Urinary bladder (tissue), 4 donors: ENCODE measurements at places on chromosomes 6 and 20. TPM values are rescaled to one million over a fixed set of nuclear protein-coding genes. Genes with fewer than 3 reads are reported as not detected.

GRCh38 chr6:61538801-61539200 lies 747.2 kb downstream of the KHDRBS2 start:
- DNase-seq, result no peak

GRCh38 chr6:43828711-43829110 lies 58.7 kb downstream of the VEGFA start:
- no peak for DNase-seq

Gene RSPO3
- 4.4 TPM for polyA plus RNA-seq

- DNase-seq, result no peak
Observed at GRCh38 chr20:878511-879307, 37.4 kb downstream of the ANGPT4 start.

GRCh38 chr20:51596668-51597388 lies 54.3 kb upstream of the NFATC2 start:
- DNase-seq, result no peak

GRCh38 chr20:40506537-40506939 lies 182.5 kb downstream of the MAFB start:
- no peak for DNase-seq

GRCh38 chr20:15059438-15059837 lies 722.0 kb upstream of the FLRT3 start:
- DNase-seq, result no peak

Gene FERMT1
- 3.4 TPM for polyA plus RNA-seq

DNA sequence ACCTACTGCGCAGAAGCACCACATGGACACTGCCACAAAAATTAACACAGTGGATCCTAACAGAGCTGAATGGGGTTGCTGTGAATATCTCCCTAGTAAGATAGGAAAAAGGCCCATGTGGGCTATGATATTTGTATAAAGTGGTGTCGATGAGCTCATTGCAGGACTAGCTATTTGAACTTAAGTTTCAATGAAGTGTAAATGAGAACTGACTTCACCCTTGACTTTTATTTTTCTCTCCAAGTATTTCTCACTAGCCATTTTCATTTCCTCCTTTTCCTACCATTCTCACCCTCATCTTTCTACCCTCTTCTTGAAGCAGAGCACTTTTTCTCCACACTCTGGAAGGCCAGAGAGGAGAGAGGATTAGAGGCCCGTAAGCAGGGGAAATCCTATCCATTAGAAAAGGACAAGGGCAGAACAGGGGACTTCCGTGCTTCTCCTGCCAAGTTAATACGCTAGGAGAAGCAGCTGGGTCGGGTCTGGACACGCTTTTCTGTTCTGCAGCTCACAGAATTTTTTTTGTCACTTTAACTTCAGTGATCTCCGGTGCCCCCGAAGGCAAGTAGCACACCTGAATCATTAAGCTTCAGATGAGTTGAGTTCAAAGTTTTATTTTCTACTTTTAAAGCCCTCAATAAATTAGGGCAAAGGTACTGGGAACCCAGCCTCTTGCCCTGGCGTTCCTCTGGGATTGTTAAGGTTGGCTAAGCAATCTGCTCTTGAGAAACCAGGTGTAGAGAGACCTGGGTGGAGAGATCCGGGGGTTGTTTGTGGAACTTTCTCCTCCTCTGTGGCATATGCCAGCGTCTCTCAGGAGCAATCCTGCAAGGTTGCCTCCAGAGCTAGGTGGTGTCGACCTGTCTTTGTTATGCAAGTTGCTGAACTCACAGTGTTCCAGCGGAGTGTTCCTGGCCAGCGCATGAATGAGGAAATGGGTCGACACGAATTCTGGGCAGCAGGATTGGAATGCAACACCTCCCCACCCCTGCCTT lies 56.2 kb upstream of the ARID1B start:
- DNase-seq, result peak; percentile 63

GRCh38 chr6:54892831-54893230 lies 46.3 kb downstream of the FAM83B start:
- no peak for DNase-seq

DNA sequence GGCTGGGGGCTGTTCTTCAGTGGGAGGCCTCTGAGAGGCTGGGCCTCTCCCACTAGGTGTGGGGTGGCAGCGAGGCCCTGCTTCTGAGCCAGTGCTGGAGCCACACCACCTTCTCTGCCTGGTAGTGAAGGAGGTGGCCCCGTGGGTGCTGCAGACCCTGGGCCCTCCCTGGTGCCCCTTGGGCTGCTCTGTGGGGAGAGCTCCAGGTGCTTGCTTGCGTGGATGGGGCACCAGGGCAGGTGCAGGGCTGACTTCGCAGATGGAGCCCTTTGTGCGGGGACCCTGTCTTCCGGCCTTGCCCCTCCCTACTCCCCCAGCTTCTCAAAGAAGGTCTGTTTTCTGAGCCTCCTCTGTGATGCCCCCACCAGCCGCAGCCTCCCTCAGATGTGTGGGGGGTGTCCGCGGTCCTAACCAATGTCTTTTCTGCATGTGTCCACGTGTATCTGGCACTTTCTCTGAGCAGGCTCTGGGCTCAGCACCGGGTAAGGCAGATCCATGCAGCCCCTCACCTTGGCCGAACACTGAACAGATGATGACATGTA lies 17.2 kb upstream of the MYT1 start:
- no peak for DNase-seq

GRCh38 chr6:170249817-170250216 lies 41.1 kb downstream of the DLL1 start:
- DNase-seq, result no peak

- no peak for DNase-seq
Observed at GRCh38 chr6:132675749-132676148, 16.8 kb upstream of the TAAR1 start.

DNA sequence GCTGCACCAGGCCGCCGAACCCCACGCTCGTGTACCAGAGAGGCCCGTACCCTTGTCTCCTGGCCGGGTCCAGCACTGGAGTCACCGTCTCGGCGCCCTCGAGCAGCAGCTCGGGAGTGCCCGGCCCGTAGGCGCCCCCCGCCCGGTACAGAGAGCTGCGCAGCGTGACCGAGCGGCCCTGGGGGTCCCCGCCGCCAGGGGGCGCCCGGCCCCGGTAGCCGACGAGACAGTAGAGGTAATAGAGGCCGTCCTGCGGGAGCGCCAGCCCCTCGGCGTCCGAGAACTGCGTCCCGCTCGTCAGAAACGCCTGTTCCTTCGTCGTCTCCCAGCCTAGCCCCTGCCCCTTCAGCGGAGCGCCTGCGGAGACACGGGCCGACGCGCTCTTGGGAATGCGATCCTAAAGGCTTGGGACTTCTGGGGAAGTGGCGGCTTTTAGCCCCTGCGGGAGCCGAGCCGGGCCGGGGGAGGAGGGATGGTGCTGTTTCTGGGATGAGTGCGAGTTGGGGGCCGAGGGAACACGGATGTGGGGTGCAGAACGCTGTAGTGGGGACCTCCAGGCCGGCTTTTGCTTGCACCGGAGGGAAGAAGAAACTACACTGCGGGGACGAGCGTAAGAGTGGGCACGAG lies 1.3 kb downstream of the LTB start:
- DNase-seq, result no peak

Gene OR2H2
- polyA plus RNA-seq, result not detected

DNA sequence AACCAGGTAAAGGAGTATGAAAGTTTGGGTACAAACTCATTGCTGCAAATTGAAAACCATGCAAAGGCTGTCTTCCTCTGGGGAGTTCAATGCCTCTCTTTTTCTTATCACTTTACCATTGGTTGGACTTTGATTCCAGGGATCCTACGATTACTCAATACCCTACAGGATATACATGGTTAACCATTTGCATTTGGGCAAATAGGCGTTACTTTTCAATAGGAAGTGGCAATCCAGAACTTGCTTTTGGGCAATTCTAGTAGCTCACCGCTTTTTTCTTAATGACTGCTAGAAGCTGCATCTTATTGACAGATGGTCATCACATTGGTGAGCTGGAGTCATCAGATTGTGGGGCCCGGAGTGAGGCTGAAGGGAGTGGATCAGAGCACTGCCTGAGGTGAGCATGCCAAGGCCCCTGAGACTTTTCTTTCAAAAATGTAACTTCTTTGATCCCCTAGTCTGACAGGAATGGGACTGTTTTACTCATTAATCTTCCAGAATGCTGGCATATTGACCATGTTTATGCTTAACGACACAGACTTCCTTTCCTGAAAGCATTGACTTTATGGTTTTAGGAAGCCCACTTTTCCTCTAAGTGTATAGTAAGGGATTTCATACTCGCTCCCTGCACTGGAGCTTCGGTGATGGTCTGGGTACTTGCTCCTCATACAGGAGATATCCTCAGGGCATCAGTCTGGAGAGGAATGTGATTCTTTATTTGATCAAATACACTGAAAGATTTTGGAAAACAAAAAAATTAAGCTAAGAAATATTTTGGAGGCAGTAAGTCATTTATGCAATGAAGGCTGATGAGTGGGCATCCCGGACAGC lies at the start of gene CCR6:
Gene CCR6, plus strand, starts transcription at position 270 of the 831 bp plus-strand sequence. CDS start 13,039 bp downstream, outside the sequence.
- no peak for DNase-seq

GRCh38 chr20:17602493-17602892 lies 32.6 kb downstream of the DSTN start:
- no peak for DNase-seq
